ENCODE measurements at places on chromosomes 11 and 22.

DNA sequence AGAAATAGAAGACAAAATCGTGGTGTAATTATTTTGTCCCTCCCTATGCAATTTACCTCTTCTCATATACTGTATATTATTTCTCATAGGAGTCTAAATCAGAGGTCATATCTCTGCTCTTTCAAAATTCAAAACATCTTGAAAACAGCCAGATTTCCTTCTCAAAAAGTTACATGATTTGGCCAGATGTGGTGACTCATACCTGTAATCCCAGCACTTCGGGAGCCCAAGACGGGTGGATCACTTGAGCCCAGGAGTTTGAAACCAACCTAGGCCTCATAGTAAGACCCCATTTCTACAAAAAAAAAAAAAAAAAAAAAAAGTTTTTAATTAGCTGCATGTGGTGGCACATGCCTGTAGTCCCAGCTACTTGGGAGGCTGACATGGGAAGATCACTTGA is 29.0 kb upstream of the DNAJB7 start:
- no peak for DNase-seq

GRCh38 chr11:114077482-114078305 is 18.2 kb downstream of the ZBTB16 start:
- DNase-seq = peak; percentile 52

DNA sequence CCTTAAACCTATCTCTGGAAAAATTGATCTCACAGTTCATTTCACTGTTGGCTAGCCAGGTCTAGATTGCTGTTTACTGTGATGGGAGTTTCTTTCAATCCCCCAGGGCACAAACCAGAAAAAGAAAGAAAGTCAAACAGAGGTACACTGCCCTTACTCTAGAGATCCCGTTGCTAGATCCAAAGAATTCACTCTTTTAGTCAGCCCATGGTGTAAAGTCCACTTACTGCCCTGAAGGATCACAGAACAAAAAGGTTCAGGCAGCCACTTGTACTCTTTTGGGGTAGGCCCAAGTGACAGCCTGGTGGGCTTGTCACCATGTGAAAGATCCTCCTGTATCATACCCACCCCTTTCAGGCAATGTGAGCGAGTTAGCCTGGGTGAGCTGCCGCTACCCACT is 162.6 kb upstream of the CCDC179 start:
- DNase-seq = no peak

DNA sequence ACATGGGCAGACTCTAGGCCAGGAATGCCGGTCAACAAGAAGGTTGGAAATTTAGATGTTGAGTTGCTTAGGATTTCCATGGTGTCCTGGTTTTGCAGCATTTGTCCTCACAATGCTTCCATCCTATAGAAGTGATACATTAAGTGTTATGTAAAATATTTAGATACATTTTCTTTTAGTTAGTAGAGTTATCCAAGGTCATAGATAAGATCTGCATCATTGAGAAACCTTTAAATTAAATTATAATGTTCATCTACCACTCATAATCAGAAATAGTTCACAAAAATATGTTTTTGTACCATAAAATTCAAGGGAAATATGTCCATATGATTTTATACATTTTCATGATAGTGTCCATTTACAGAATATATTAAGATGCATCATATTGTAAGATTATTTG is at the start of gene OR51F1:
TSS of gene OR51F1 (minus strand) at position 101 of the 400 bp plus-strand sequence. CDS start at position 101, 0 bp downstream.
- no peak for DNase-seq

DNA sequence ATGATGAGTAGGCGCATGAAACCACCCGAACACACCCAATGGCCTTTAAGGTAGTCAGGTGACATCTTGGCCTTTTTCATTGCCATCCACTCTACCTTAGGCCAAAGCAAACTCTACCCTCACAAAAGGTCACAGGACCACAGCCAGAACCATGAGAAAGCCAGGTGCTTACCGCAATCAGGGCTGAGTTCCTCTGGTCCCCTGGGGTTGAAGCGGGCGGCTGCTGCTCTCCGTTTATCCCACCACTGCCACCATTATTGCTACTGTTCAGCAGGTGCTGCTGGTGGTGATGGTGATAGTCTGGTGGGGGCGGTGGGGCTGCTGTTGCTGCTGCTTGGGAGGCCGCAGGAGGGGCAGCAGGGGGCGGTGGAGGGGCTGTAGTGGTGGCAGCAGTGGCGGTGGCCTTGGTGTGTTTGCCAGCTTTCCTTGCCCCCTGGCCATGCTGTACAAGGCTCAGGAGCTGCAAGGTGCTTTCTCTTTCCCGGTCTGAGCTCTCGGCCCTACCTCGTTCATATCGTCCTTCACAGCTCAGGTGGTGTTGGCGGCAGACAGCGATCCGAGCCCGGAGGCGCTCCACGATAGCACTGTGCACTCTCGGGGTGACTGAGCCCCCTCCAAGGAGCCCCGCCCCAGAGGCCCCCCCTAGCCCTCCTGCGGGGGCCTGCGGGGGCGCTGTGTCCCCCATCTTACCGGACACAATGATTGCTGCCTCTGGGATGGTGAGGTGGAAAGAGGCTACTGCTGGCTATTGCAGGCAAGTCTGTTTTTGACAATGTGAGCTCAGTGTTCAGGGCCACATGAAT is 1.6 kb downstream of the MAML2 start:
- DNase-seq = no peak

DNA sequence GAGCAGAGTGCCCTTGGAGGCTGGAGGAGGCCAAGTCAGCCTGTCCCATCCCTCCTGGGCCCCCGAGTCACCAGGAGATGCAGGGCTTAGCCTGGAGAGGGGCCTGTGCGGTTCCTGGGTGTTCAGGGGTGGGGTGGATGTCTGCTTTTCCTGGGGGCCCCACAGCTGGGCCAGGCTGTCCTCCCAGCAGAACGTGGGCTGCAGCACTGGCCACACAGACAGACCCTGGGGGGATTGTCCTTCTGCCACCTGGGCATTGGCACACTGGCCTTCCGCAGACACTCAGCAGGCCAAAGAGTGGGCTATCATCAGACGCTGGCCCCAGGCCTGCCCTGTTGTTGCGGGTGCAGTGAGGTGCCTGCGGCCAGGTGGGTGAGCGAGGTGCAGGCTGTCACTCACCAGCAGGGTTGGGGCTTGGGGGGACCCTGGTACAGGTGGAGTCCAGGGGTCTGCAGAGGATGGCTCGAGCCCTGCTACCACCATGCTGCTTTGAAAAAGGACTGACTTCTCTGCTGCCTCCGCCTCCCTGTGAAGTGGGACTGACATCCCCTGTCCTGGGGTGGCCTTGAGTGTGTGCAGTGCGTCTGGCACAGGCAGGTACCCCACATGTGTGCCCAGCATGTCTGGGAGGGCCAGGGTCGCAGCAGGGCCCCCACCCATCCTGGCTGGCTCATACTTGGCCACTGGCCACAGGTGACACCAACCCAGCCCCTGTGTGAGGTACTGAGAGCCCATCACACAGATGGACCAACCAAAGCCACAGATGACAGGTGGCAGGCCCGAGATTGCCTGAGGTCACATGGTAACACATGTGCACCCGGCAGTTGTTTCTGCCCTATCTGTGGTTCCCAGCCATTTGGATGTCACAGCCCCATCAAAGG is 39.0 kb upstream of the KCNQ1OT1 start:
- peak; percentile 17 for DNase-seq

DNA sequence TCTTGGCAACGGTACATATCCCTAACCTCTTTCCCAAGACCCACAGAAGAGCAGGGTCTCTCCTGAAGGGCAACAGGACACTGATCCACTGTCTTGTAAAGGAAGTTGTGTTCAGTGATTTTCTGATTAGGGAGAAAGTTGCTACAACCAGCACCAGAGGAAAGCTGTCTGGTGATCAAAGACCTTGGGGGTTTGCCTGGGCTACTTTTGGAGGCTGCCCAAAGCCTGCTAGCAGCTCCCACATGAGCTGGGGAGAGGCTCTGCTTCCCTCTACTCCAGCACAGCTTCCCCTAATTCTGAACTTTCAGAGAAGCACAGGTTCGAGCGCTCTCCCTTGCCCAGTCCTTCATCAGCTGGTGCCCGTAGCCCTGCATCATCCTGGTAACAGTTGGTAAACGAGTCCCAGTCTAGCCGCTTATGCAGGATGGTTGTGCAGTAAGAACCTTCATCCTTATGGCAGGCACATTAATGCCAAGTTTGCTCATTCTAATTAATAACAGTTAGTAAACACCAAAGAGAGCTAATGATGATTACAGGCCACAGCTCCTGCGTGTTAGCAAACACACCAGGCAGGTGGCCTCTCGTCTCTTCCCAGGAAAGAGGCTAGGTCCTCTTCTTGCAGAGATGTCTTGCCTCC is 173.1 kb downstream of the NTM start:
- no peak for DNase-seq

DNA sequence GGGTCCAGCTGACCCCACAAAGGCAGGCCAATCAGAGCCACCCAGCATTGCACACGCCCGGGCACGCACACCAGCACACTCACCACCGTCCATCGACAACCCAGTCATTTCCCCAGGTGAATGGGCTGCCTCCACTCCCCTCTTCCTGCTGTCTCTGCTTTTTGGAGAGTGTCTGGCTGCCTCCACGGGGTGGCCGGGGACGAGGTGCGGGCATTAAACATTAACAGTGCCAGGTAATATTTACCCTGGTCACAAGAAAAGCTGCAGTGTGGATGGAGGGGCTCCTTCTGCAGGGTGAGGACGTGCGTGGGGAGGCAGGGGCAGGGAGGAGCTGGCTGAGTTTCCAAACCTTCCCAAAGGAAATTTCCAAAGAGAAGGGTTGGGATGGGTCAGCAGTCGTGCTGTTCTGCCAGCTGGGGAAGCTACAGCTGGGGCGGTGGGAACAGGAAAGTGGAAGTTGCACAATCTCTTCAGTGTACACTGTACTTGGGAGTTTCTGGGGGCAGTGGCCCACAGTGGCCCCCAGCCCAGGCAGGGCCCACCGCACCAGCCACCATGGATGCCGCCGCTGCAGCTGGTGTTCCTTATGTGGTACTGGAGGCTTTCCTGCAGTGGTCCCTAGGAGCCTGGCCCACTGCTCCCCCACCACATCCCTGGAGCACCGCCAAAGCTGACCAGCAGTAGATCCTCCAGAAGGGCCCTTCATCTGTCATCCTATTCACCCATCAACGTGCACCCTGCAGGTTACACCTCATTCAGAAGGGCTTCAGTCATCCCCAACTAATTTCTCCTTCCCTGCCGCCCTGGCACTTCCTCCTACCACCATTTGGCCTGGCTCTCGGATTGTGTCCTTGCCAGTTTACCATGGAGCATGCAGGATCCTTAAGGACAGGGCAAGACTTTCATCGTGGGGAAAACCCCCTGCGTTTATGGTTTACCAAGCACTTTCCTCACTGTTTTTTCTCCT is at the start of gene FXYD2:
TSS of gene FXYD2 (minus strand) at position 174 of the 967 bp plus-strand sequence. CDS start at position 108, 66 bp downstream.
- DNase-seq = no peak

- DNase-seq = no peak
Observed at GRCh38 chr11:74989260-74989638, 516 bp downstream of the NEU3 start.
